ENCODE measurements at places on chromosomes 12 and 14.

DNA sequence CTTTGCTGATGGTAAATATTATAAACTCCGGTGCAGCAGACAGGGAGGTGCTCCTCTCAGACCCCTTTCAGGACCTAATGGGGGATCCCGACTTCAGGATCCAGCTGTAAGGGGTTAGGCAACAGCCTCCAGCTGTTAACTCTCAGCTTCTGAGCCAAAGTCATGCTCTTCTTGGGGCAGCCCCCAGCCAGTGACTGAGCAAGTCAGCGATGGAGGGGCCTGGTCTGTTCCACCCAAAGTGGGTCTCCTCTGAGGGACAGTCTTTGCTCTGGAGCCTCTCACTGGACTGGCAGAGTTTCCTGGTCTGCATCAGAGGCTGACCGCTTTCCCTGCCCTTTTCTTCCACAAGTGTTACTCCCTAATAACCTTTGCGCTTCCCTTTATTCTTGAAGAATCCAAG lies 184.2 kb upstream of the DIO3 start:
- no peaks in the 10 kb centered on the region for H3K36me3 ChIP-seq
- no peak overlapping the region for H3K27ac ChIP-seq
- no peaks in the 10 kb centered on the region for H3K27me3 ChIP-seq
- no peak for DNase-seq

DNA sequence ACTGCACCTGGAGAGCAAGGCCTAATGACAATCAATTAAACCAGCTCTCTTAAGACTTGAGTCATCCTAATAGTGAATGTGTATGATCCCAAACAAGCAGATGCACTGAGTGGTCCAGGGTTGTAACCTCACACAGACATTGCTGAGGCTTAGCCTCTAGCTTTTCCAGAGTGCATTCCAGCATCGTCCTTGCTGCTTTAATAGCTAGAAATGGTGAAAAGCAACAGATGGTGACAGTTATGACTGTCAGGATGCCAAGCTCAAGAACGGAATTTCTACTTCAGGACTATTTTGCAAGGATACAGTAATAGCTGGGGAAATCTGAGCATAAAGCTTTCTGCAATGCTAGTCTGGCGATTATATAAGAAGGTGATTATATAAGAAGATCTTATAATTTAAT lies 34.6 kb downstream of the PTPRR start:
- H3K36me3 ChIP-seq, result no peaks in the 10 kb centered on the region
- no peak overlapping the region for H3K27ac ChIP-seq
- peaks cover 2% of the 10 kb centered on the region for H3K27me3 ChIP-seq
- no peak overlapping the region for H3K4me3 ChIP-seq
- DNase-seq, result no peak
- H3K4me1 ChIP-seq, result no peaks in the 10 kb centered on the region

GRCh38 chr12:13373131-13373530 lies 176.6 kb downstream of the EMP1 start:
- H3K36me3 ChIP-seq, result no peaks in the 10 kb centered on the region
- no peak for DNase-seq
- H3K4me1 ChIP-seq, result no peaks in the 10 kb centered on the region
- H3K27me3 ChIP-seq, result peaks cover 5% of the 10 kb centered on the region

DNA sequence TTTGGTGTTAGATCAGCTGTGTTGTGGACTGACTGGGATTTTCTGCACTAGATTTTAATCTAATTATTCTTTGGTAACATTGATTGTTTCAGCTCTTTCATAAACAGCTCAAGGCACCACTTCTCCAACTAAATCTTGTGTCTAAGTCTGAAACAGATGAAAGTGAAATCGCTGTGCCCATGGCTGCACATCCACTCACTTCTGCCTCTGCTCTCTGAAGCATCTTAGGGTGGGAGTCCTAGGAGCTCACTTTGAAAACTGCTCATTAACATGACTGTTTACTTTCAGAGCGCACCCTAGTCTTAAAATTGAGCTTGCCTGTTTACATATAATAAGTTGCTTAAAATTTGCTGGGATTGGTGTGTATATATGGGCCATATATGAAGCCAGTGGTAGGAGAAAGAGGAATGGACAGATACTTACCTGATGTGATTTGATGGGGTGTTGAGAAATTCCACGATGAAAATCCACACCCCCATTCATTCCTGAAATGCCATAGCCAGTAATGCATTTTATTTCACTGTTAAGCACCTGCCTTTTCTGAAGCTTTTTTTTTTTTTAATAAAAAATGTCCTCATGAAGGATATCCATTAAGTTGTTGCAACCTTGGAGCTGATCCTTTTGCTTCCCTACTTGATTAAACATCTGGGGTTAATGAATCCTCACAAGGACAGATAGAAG lies 52.8 kb downstream of the PPFIBP1 start:
- no peaks in the 10 kb centered on the region for H3K27me3 ChIP-seq
- no peaks in the 10 kb centered on the region for H3K36me3 ChIP-seq
- H3K4me3 ChIP-seq, result no peak overlapping the region
- no peak overlapping the region for H3K27ac ChIP-seq
- DNase-seq, result no peak
- H3K4me1 ChIP-seq, result no peaks in the 10 kb centered on the region

DNA sequence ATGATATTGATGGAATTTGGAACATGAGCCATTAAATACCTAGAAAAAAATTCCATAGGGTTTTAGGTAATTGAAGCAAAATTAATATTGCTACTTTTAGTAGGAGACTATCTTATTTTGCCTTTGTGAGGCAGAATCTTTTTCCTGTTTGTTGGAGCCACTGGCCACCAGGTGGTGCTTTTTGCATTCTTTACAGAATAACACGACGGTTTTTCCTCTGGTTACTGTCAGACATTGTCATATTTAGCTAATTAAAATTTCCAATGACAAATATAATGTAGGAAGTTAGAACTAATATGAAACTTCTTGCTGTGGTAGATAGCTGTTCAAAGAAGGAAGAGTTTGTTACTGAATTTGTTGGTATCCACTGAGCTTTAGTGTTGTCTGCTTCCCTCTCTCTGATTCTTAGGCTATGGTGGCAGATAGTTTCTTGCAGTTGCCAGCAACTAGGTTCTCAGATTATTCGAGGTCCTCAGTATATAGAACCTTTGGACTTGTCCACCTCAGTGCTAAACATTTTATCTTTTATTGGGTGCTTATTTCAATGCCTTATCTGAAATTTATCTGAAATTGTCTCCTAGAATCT lies 25.7 kb downstream of the RAB21 start:
- no peaks in the 10 kb centered on the region for H3K27me3 ChIP-seq
- DNase-seq, result peak; percentile 50
- no peak overlapping the region for H3K27ac ChIP-seq
- peaks cover 18% of the 10 kb centered on the region for H3K36me3 ChIP-seq

GRCh38 chr12:65832217-65832616 lies 7.9 kb downstream of the HMGA2 start:
- no peak overlapping the region for H3K27ac ChIP-seq
- H3K27me3 ChIP-seq, result no peaks in the 10 kb centered on the region
- no peak overlapping the region for H3K4me3 ChIP-seq
- no peak for DNase-seq
- no peaks in the 10 kb centered on the region for H3K36me3 ChIP-seq

GRCh38 chr12:20366776-20367409 lies 1.4 kb upstream of the PDE3A start:
- H3K27me3 ChIP-seq, result peaks cover 12% of the 10 kb centered on the region
- no peaks in the 10 kb centered on the region for H3K36me3 ChIP-seq
- DNase-seq, result no peak
- peaks cover 5% of the 10 kb centered on the region for H3K4me1 ChIP-seq
- no peak overlapping the region for H3K27ac ChIP-seq

GRCh38 chr12:16300736-16301135 lies 23.3 kb upstream of the SLC15A5 start:
- no peaks in the 10 kb centered on the region for H3K27me3 ChIP-seq
- H3K36me3 ChIP-seq, result no peaks in the 10 kb centered on the region
- H3K4me3 ChIP-seq, result no peak overlapping the region
- H3K4me1 ChIP-seq, result no peaks in the 10 kb centered on the region

- no peaks in the 10 kb centered on the region for H3K27me3 ChIP-seq
- H3K4me3 ChIP-seq, result no peak overlapping the region
- DNase-seq, result no peak
- no peak overlapping the region for H3K27ac ChIP-seq
These were observed 139.3 kb upstream of the LMNTD1 start for GRCh38 chr12:25692115-25693035.

DNA sequence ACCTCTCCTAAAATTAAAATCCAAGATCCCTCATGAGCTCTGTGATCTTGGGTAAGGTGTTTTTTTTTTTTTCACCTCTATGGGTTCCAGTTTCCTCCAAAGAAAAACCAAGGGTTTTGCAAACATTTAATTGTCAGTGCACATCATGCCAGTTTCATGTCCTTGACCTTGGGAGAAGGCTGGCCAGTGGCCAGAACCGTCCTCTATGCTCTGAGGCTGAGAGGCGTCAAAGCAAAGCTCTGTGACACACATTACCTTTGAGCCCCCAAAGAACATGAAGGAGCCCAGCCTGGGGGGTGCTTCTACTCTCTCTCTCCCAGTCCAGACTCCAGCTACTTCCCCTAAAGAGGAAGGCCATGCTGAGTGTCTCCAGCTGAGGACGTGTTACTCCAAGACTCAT lies 145.5 kb upstream of the TMEM132C start:
- H3K4me1 ChIP-seq, result no peaks in the 10 kb centered on the region
- DNase-seq, result no peak
- no peaks in the 10 kb centered on the region for H3K36me3 ChIP-seq
- H3K27me3 ChIP-seq, result no peaks in the 10 kb centered on the region
- no peak overlapping the region for H3K27ac ChIP-seq

GRCh38 chr12:6345319-6346091 lies 3.6 kb upstream of the TNFRSF1A start:
- H3K27ac ChIP-seq, result peak overlapping the region; percentile 25
- no peak overlapping the region for H3K4me3 ChIP-seq
- H3K36me3 ChIP-seq, result no peaks in the 10 kb centered on the region
- no peaks in the 10 kb centered on the region for H3K27me3 ChIP-seq

DNA sequence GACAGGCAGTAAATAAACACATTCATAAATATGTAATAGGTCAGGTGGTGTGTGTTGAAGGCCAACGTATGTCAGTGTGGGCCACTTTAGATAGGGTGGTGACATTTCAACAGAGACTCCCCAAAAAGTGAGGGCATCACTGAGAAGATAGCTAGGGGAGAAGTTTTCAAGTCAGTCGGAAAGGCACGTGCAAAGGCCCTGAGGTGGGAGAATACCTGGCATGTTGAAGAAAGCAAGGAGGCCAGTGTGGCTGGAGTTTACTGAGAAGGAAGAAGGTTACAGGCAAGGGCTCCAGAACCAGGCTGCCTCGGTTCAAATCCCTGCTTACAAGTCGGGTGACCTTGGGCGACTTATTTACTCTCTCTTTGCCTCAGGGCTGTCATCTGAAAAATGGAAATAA lies 11.0 kb upstream of the HEBP1 start:
- H3K36me3 ChIP-seq, result no peaks in the 10 kb centered on the region
- H3K4me1 ChIP-seq, result no peaks in the 10 kb centered on the region
- no peak overlapping the region for H3K27ac ChIP-seq
- DNase-seq, result no peak
- H3K27me3 ChIP-seq, result no peaks in the 10 kb centered on the region
- H3K4me3 ChIP-seq, result no peak overlapping the region

GRCh38 chr14:20697273-20698017 lies 8.9 kb downstream of the ANG start:
- no peaks in the 10 kb centered on the region for H3K4me1 ChIP-seq
- H3K27me3 ChIP-seq, result no peaks in the 10 kb centered on the region
- H3K27ac ChIP-seq, result no peak overlapping the region
- H3K4me3 ChIP-seq, result no peak overlapping the region
- H3K36me3 ChIP-seq, result no peaks in the 10 kb centered on the region

GRCh38 chr14:64801046-64801445 lies 78.7 kb downstream of the SPTB start:
- H3K27ac ChIP-seq, result no peak overlapping the region
- no peak for DNase-seq
- H3K4me1 ChIP-seq, result no peaks in the 10 kb centered on the region
- H3K27me3 ChIP-seq, result peaks cover 17% of the 10 kb centered on the region

DNA sequence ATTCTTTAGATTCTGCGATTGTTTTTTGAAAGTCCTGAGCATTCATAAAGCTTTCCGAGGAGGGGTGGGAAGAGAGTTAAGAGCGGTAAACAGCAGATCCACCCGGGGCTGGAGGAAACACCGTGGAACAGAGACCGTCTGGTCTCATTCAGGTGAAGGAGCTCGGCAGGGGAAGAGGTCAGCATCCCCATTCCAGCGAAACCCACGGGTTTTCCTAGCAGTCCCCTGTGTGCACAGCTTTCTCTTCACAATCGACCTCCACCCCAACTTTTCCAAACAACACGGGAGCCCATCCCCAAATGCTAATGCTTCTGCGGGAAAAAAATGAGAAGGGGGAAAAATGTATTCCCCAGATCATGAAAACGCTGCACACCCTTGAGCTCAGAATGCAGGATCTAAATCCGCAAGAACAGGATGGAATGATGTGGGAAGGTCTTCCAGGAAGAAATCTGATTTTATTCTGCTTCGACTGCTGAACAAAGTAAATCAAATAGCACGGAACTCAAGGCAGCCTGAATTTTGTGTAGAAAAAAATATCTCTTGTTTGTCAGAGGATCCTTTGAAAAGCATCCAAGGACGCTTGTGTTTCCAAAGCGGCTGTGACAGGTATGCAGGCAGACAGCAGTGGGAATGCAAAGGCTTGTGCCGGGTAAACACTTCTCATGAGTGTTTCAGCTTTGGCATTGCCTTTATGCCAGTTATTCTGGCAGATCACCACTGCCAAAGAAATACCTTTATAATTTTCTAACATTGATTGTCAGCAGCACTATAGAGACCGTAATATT lies 128.8 kb downstream of the NDUFA12 start:
- H3K27me3 ChIP-seq, result peaks cover 45% of the 10 kb centered on the region
- H3K4me3 ChIP-seq, result no peak overlapping the region
- H3K36me3 ChIP-seq, result no peaks in the 10 kb centered on the region
- no peak for DNase-seq
- H3K27ac ChIP-seq, result no peak overlapping the region

DNA sequence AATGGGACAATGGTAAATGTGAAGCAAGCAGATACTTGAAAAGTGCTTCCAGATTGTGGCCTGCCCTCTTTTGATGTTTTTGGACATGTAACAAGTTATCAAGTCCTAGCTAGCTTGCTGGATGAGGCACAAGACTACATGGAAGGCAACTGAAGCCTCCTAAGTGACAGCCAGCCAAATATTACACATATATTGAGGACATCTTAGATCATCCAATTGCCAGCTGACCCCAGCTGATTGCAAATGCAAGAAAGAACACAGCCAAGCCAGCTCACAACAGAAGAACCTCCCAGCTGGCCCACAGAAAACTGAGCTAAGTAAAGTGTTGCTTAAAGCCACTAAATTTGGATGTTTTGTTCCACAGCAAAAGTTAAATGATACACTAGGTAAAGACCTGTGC lies 156.9 kb downstream of the SRGAP1 start:
- H3K36me3 ChIP-seq, result no peaks in the 10 kb centered on the region
- no peaks in the 10 kb centered on the region for H3K4me1 ChIP-seq
- DNase-seq, result no peak
- no peaks in the 10 kb centered on the region for H3K27me3 ChIP-seq
- no peak overlapping the region for H3K27ac ChIP-seq

GRCh38 chr14:64209444-64210131 lies 84.6 kb downstream of the ESR2 start:
- no peak overlapping the region for H3K27ac ChIP-seq
- peaks cover 71% of the 10 kb centered on the region for H3K36me3 ChIP-seq
- no peak for DNase-seq
- H3K4me3 ChIP-seq, result no peak overlapping the region
- no peaks in the 10 kb centered on the region for H3K4me1 ChIP-seq

GRCh38 chr12:116484807-116485206 lies 74.4 kb upstream of the MAP1LC3B2 start:
- peaks cover 5% of the 10 kb centered on the region for H3K27me3 ChIP-seq
- H3K36me3 ChIP-seq, result no peaks in the 10 kb centered on the region
- peaks cover 10% of the 10 kb centered on the region for H3K4me1 ChIP-seq
- H3K4me3 ChIP-seq, result no peak overlapping the region
- no peak overlapping the region for H3K27ac ChIP-seq

GRCh38 chr12:85531341-85531740 lies 251.3 kb downstream of the ALX1 start:
- H3K4me1 ChIP-seq, result no peaks in the 10 kb centered on the region
- no peak for DNase-seq
- no peak overlapping the region for H3K4me3 ChIP-seq
- H3K27ac ChIP-seq, result no peak overlapping the region
